ENCODE measurements at places on chromosomes 3 and 15.

GRCh38 chr3:18609187-18609586, 184.0 kb upstream of the SATB1 start:
- DNase-seq = no peak

DNA sequence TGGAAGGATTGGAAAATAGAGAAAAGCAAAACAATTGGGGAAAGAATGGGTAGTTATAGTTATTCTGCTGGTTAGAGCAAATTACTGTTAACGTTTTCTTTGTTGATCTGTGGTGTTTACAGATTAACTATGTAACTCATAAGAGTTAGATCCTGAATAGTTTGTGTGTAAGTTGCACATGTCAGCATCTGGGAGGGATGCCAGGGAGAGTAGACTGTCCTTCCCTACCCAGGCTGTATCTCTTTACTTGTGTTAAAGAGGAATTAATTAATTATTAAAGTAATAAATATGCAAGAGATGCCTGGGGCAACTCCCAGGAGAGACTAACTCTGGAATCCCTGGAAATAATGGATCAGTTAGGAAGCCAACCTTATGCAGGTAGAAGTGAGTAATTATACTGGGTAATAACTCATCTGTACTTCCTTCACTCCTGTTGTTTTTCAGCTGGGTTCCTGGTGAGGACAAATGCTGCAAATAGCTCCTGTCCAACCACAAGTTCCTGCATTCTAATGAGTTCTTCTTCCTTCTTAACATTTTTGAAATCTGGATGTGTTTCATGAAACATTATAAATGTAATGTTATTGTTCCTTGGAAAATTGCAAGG, 18.9 kb downstream of the GHRL start:
- DNase-seq = no peak

DNA sequence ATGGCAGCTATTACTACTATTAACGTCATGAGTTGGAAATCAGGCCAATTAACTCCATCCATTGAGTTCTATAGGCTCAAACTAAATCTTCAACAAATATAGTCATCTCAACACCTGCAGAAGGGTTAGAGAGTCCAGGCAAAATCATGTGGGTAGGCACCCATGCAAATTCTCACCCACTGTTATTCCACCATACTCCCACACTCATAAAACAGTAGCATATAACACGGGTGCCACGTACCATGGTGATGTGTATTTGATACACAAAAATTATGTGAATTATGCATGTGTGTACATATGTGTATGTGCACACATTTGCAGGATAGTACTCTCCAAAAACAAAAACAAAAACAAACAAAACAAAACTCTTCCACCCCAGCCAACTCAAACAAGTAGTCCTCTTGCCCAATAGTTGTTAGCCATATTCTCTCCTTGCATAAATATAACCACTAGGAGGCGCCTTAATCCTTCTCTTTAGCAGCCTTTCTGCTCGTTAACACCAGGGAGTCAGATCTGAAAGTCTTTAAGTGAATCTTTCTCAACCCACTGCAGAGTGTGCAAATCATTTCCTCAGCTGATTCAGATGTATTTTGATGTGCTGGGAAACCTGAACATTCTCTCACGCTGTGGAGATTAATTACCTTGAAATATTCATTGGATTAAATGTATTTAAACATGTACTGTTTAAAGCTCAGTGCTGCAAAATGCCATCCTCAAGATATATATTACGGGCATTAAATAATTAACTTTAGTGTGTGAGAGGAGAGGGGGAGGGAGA, 38.0 kb upstream of the COPB2 start:
- DNase-seq = peak; percentile 68

GRCh38 chr3:32026593-32026992, 45.0 kb downstream of the ZNF860 start:
- no peak for DNase-seq

DNA sequence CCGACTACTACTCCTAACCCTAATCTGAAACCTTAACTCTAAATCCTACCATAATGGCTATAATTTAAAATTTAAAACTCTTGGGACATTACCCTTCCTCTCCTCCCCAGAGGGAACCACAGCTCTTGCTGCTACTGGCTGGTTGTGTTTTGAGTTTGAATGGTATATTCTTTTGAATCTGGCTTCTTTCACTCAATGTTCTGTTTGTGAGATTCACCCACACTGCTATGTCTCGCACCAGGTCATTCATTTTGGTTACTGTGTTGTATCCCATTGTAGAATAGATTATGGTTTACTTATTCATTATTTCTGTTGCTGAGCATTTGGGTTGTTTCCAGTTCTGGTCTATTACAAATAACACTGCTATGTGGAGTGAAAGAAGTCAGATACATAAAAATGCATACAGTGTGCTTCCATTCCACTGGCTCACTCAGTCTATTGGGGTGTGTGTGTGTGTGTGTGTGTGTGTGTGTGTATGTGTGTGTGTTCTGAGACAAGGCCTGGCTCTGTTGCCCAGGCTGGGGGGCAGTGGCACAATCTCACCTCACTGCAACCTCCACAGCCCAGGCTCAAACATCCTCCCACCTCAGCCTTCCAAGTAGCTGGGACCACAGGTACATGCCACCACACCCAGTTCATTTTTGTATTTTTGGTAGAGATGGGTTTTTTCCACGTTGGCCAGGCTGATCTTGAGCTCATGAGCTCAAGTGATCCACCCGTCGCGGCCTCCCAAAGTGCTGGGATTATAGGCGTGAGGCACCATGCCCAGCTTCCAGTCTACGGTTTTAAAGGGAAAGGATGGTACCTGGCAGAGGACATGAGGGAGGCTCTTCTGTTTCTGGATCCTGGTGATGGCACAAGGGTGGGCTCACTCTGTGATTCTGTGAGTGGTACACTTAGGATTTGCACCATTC, 19.2 kb upstream of the SYNM start:
- peak; percentile 78 for DNase-seq
